ENCODE measurements at places on chromosomes 11 and 22. TPM values are rescaled to one million over a fixed set of nuclear protein-coding genes. Genes with fewer than 3 reads are reported as not detected.

- DNase-seq = no peak
Observed at GRCh38 chr22:22932512-22932941, 44.9 kb downstream of the IGLL5 start.

DNA sequence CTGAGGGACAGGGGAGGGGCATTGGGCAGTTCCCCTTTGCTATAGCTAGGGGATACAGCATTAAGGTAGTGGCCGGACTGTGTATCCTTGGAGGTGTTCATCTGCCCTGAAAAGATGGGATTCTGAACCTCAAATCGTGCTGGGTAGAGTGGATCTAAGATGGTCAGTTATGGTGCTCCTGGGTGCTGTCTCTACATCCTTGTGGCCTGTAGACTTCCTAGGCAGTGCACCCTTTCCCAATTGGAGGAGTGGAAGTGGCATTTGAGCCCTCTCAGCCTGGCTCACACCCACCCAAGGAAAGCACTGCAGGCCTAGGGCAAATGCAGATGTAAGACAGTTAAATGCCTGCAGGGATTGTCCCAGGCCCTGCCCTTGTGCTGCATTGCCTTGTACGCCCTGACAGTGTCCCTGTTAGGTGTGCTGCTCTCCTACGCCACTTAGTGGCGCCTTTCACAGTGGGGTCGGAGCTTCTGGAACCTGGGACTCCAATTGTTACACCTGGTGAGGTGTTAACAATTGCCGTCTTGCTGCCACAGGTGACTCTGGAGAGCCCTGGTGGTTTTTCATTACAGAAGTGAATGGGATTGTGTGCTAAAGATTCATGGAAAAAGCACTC lies 35.0 kb downstream of the PPFIBP2 start:
- DNase-seq = no peak

- peak; percentile 76 for DNase-seq
Observed at GRCh38 chr11:121591405-121592033, 138.8 kb upstream of the SORL1-AS1 start.

The CFL1 gene
- 361 TPM for total RNA-seq

GRCh38 chr11:114738954-114739353 lies 60.6 kb downstream of the NXPE2 start:
- no peak for DNase-seq

The ACRV1 gene
- not detected for total RNA-seq

GRCh38 chr22:30871391-30872284 lies 96.9 kb downstream of the MORC2 start:
- no peak for DNase-seq

The SERPING1 gene
- 67.2 TPM for total RNA-seq

GRCh38 chr11:64355078-64355940 lies 3.7 kb upstream of the RPS6KA4 start:
- peak; percentile 76 for DNase-seq

GRCh38 chr22:26711205-26711963 lies 54.0 kb downstream of the MIAT start:
- no peak for DNase-seq

GRCh38 chr11:12271826-12272366 lies 105.5 kb upstream of the PARVA start:
- DNase-seq = no peak

DNA sequence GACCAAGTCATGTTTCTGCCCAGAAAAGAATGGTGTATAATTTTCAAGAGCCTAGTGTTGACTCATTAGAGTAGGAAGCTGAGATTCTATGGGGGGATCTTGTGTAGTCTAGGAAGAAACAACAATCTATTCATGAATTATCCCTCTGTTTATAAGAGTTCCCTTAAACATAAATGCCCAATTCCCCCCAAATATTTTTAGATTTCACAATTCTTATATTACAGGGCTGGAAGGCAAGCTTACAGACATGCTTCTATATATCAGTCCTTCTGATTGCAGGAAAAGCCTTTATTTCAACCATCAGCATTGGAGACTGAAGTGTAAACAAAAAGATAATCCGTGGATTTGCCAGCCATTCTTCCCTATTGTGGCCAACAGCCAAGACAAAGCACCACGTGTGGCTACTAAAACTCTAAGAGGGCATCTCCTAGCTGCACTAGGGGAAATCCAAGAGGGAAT lies 71.4 kb downstream of the NAT10 start:
- no peak for DNase-seq

GRCh38 chr11:36010010-36010740 lies 66.3 kb downstream of the LDLRAD3 start:
- DNase-seq = no peak

GRCh38 chr11:60777572-60777971 lies 7.6 kb upstream of the MS4A10 start:
- DNase-seq = peak; percentile 44

DNA sequence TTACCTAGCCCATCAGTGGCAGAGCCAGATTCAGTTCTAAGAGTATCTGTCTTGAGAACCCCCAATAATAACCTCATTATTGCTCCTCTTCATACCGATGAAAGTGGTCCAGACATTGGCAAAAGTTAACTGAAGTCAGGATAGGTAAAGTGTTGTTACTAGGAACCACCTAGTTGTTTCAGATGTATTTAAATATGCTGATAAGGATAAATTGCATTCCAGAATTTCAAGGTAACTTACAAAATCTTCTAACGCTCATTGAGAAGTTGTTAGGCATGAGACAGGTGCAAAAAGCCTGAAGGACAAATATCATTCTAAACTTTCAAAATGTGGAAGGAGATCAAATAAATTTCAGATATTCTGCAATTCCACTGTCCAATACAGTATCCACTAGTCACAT lies 27.8 kb downstream of the VWA5A start:
- DNase-seq = no peak

The TTC9C gene
- total RNA-seq = 11.8 TPM

DNA sequence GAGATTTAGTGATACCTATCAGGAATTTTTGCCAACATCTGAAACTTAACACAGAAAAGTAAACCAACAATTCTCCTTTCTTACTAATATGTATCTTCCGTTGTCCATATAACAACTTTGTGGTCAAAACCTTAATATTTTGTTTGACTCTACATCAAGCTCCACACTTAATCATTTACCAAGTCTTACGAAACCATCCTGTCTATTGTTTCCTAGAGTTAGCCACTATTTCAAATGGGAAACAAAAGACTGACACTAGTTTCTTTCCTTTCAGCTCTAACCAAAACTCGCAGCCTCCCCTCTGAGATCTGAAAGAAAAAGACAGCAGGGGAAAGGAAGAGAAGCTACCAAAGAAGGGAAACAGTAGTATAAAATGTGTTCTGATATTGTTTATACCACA lies 26.5 kb upstream of the PRDM10 start:
- DNase-seq = no peak

DNA sequence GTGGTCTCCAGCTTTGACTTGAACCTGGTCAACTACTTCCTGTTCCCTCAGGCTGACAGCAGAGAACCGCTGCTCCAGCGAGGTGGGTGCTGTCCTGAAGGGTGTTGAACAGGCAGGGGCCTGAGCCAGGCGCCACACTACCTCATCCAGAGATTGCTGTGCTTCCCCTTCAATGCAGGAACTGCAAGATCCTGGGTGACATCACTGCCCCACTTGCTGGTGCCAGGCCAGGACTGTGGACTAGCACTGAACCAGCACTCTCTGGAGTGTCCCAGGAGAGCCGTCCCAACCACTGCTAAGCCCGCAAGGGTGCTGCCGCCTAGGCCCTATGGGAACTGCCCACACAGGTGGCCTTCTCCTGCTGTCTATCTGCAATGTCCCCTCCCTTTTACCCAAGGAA lies 51.7 kb downstream of the GAB4 start:
- DNase-seq = no peak

DNA sequence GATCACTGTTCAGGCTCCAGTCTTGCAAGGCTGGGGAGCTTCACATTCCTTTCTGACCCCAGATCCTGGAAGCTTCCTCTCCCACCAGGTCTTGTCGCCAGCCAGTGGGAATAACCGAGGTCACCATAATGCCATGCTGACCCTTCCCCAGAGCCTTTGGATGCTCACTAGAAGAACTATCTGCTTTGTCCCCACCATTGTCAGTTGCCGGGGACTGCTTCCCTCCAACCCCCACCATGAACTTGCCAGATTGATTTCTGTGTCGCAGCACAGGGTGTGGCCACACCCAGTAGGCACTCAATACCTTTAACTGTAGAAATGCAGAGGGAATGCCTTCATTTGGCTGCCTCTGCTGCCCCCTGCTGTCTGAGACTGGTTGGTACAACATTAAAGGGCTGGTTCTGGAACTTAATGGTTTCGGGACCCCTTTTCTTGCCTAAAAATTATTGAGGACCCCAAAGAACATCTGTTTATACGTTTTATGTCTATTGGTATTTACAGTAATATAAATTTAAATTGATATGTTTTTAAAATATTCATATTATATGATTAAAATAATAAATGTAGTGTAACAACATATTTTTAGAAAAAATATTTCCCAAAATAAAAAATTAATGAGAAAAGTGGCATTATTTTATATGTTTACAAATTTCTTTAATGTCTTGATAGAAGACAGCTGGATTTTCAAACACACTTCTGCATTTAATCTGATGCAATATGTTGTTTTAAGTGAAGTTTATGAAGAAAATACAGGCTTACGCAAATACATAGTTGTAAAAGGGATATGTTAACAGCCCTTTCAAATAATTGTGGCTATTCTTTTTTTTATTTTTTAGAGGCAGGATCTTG lies 6.7 kb upstream of the GDPD5 start:
- peak; percentile 65 for DNase-seq

The HMOX1 gene
- total RNA-seq = 2.9 TPM

GRCh38 chr11:91257667-91258066 lies 967.0 kb upstream of the FAT3 start:
- no peak for DNase-seq

GRCh38 chr11:122163053-122163819 lies 47.2 kb upstream of the BLID start:
- DNase-seq = no peak

GRCh38 chr11:35077709-35078469 lies 61.1 kb upstream of the CD44 start:
- DNase-seq = no peak

- DNase-seq = no peak
Observed at GRCh38 chr22:45421349-45422055, 8.0 kb downstream of the RIBC2 start.

DNA sequence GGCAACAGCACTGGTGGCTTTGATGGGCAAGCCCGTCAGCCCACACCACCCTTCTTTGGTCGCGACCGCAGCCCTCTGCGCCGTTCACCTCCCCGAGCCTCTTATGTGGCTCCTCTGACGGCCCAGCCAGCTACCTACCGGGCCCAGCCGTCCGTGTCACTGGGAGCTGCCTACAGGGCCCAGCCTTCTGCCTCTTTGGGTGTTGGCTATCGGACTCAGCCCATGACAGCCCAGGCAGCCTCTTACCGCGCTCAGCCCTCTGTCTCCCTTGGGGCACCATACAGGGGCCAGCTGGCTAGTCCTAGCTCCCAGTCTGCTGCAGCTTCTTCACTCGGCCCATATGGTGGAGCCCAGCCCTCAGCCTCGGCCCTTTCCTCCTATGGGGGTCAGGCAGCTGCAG lies 8.0 kb downstream of the RBM14 start:
- DNase-seq = no peak

GRCh38 chr11:70891844-70892380 lies 360.5 kb downstream of the SHANK2 start:
- no peak for DNase-seq

DNA sequence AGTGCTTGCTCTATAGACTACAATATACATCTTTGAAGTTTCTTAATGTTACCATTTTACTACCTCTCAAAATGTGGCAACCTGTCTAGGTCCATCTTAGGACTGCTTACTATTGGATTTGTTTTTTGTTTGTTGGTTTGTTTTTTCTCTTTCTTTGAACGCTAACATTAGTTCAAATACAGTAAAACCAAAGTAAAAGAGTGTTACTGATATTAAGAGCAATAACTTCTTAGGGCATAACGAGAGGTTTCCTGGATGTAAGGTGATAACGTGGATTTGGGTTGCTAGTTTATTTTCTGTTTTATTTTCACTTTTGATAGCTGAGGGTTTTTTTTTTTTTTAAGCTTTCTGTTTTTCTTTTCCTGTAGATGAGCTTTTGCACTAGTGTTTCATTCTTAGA lies 43.6 kb downstream of the TMEM135 start:
- DNase-seq = no peak

The CPT1B gene
- total RNA-seq = 396 TPM

- no peak for DNase-seq
Observed at GRCh38 chr11:113553915-113554314, 78.7 kb upstream of the DRD2 start.

- no peak for DNase-seq
Observed at GRCh38 chr11:116207019-116207418, 565.8 kb downstream of the BUD13 start.

GRCh38 chr22:46290121-46290842 lies 6.4 kb upstream of the GTSE1 start:
- DNase-seq = peak; percentile 49

DNA sequence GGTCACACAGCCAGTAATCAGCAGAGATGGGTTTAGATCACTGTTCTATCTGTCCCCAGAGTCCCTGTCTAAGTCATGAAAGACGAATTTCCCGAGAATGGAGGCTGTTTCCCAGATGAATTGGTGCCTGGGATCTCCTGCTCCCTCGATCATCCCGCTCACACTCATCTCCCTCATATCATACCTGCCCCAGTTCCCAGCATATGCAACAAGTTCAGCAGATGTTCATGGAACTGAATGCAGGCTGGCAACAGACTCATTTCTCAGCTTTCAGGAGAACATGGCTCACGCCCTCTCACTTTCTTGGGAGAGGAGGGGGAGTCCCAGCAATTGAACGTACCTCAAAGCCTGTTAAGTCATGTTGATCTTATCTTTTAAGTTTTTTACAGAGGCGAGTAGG lies 22.1 kb downstream of the CD6 start:
- DNase-seq = no peak

Measured in heart right ventricle (tissue), 16 donors.